Stimulated activated CD8-positive, alpha-beta memory T cell treated with anti-CD3 and anti-CD28 coated beads, Interleukin-12 subunit alpha, Interleukin-12 subunit beta, amount 100 ng/mL, for 4 hours (primary cell): ENCODE measurements at places on chromosomes 2 and 18.

DNA sequence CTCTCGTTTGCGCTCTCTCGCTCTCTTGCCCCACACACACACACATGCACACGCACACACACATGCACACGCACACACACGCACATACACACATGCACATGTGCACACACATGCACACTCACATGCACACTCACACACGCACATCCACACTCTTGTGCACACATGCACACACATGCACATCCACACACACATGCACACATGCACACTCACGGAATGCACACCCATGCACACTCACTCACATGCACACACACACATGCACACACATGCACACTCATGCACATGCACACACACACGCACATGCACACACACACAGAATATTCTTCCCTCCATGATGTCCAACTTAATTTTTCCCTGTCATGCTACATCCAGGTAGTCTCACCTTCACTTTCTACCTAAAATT, 360.1 kb downstream of the DCC start:
- no peak for DNase-seq

GRCh38 chr2:131517106-131517831, 10.4 kb upstream of the CCDC74A start:
- DNase-seq, result no peak

DNA sequence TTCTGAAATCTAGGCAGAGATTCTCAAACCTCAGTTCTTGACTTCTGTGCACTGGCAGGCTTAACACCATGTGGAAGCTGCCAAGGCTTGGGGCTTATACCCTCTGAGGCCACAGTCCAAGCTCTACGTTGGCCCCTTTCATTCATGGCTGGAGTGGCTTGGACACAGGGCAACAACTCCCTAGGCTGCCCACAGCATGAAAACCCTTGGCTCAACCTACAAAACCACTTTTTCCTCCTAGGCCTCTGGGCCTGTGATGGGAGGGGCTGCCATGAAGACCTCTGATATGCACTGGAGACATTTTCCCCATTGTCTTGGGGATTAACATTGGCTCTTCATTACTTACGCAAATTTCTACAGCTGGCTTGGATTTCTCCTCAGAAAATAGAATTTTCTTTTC, 46.7 kb downstream of the TANC1 start:
- DNase-seq, result no peak

DNA sequence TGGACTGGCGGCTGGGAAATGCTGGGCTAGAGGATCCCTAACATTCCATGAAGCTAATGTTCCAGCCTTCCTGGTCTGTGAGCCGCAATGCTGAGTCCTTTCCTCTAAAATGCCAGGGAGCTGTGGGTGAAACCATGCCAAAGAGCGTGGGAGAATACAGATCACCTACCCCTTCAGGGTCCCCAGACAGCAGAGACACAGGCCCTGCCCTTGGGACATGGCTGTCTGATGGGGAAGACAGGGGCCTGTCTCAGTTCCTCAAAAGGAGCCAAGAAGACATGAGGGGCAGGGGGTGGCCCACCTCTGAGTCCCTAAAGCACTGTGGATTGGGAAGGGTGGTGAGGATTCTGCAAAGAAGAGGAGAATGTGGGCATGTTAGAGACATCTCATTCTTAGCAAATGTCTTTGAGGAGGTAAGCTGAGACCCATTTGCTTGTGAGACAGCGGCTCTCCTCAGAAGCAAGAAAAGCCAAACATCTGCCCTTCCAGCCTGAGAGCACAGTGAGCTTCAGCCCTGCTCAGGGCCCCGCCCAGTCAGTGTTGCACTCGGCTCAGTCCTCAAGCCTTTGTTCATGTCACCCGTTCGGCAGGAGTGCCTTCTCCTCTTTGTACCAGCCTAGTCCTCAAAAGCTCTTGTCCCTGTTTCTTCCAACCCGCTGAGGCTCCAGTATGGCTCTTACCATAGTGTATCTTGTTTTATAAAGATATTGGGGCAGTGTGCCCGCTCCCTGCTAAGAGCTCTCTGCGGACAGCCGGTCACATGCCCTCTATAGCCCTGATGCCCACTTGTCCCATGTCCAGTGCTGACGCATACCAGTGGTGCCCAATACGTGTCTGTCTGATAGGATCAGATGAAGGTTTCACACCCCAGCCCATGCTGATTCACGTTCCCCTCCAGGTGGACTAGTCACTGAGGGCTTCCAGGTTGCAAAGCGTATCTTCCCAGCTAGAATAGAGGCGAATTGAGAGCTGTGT, 286.2 kb downstream of the CYP26B1 start:
- no peak for DNase-seq

DNA sequence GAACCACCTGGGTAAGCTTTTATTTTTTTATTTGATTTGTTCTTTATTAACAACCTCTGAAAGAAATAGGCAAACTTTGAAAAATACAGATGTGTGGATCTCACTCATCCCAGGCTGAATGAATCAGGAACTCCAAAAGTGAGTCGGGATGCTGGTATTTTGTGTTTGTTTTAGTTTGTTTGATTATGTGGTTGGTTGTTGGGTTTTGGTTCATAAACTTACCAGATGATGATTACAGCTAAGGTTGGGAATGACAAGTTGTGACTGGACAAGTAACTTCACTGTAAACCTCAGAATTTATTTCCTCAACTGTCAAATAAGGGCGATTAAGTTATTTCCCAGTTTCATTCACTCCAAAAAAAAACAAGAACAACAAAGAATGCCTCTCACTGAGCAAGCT, 80.5 kb upstream of the KIF5C start:
- no peak for DNase-seq

DNA sequence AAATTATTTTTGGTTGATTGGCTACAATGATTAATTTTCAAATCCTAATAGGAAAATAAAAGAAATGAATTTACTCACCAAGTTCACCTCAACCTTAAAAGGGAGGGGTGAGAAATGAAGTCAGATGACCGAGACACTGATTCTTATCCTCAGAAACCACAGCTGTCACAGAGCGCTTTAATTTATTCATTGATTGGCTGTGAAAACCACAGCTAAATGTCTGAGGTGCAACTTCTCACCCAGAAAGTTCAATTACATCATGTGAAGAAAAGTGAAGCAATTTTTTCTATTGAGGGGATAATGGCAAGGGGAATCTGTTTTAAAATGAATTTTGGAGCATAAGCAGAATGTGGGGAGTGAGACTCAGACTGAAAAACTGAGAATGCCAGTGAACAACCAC, 128.4 kb downstream of the RNF152 start:
- DNase-seq, result no peak

DNA sequence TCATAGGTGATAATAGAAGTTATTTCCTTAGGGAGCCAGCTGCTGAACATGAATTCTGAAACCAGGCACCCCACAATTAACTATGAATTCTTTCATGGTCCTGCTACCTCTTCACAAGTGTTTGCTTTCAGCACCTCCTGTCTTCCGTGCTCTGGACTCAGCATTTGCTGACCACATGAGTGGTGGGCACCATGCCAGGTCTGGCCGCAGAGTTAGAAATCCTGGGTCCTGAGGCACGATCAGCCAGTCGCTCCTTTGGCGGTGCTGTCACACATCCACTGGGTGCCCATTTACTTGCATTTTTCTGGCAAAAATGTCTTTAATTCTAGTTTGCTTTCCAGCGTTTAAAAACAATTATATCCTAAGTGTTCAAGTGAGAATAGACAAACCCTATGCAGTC, 196.4 kb upstream of the PXDN start:
- no peak for DNase-seq

- DNase-seq, result no peak
Observed at GRCh38 chr2:230636684-230637271, 75.9 kb upstream of the CAB39 start.

DNA sequence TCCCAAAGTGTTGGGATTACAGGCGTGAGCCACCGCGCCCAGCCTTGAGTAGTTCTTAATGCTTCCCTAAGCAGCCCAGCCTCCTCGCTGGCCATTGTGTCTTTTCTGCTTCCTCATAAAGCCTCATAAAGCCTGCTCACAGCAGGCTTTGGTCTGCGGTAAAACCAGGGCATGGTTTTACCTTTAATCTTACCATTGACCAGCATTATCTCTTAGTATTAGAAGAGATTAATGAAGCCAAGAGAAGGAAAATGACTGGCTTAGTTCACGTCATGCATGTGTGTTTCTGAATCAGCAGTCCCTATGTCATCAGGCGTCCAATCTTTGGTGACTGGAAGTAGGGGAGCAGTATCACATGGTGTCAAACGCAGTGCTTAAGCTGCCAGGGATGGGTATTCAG, 14.9 kb upstream of the CDCA7 start:
- DNase-seq, result no peak

- no peak for DNase-seq
Observed at GRCh38 chr2:48278590-48278989, 251.4 kb upstream of the STON1 start.

DNA sequence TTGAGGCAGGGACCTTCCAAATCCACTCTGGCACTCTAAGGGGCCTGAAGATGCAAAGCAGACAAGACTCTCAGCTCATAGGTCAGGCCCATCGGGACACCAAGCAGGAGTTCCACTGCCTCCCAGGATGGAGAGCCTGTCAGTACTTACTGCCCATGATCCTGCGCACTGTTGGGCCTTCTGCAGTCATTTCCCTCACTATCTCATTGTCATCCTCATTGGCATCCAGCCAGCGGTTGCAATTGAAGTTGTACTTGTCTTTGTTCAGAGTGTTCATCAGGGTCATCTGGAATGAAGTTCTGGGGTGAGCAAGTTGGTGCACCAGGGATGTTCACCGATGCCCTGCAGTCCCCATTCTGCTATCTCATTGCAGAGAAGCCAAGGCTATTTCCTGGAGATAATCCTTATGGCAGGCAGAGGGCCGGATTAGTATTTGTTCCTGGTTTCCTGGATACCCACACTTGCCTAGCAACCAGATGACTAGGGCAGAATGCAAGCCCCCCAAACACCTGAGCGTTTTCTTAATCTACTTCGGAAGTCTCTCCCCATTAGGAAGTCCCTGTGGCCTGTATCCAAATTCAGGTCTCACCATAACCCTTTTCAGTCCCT, 65.1 kb downstream of the LOXHD1 start:
- no peak for DNase-seq

DNA sequence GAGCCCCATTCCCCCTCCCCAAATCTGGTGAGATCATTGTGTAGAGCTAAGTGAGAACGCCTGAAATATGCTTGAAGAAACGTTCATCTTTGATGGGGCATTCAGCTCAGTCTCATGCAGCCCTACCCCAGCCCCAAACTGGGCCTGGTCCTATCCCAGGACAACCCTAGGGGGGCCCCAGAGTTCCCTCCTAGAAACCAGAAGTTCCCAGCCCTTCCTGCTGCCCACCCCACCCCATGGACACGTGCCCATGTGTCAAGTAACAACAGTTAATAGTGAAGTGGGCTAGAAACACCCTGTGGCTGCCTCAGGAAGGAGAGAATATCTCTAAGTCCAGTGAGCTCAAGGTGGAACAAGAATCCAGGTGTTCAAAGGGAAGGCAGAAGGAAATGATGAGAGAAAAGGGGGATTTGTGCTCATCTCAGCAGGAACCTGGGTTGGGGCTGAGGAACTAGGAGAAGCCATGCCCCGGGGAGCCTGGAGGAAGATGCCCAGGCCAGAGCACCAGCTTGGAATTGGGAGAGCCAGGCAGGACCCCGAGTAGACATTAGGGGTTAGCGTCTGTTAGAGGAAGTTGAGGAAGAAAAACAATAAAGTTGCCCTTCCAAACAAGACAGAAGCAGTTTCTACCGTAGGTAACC, 20.1 kb upstream of the SLC20A1 start:
- no peak for DNase-seq

GRCh38 chr2:8477552-8478470, 204.0 kb upstream of the ID2 start:
- DNase-seq, result no peak

DNA sequence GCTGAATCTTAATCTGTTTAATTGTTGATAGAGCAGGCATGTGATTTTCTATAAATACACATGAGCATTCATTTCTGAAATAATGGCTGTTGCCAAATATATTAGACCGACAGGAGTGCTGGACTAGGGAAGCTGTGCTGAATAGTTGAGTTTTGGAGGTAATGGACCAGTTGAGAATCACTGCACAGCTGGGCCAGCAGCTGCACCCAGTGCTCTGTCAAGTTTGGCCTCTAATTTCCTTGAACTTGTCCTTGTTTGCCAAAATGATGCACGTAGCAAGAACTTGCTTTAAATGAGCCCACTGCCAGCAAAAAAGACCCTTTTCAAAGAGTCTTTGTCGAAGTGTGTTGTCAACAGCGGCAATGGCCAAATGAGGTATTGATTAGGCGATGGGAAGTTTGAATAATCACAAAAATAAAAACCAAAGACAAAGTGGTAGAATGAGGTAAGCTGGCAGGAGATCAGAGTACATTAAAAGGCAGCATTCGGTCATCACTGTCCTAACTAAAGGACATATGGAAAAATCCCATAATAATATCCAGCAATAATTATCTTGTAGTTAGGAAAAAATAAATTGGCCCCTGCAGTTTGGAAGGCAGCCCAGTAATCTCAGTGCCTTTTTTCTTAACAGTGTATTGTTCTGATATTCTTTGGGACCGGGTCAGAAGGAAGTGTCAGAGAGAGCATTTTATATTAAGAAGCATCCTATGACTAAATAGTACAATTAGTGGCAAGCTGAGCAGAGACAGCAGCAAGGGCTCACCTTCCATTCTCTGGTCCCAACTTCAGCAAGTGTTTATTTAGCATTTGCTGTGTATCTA, 126.2 kb downstream of the RAPGEF4 start:
- no peak for DNase-seq

DNA sequence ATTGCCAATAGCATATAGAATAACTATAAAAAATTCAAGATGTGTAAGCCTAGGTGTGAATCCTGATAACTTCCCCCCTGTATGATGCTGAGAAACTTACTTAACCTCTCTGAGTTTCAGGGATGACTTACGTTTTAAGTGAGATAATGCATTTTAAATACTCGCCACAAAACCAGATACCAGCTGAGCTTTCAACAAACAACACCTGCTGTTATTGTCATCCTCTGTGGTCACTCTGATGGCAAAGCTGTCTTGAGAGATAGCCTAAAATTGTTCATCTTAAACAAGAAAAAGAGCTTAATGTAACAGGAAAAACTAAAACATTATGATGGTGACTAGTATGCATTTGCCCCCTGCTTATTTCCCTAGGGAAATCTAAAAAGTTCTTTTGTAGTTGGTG, 131.5 kb downstream of the RAD51AP2 start:
- no peak for DNase-seq

GRCh38 chr2:171166328-171166983, 5.8 kb upstream of the TLK1 start:
- DNase-seq, result no peak

GRCh38 chr2:105748566-105748965, 3.9 kb downstream of the NCK2 start:
- DNase-seq, result no peak
